ENCODE measurements at places on chromosomes 7 and 10.

DNA sequence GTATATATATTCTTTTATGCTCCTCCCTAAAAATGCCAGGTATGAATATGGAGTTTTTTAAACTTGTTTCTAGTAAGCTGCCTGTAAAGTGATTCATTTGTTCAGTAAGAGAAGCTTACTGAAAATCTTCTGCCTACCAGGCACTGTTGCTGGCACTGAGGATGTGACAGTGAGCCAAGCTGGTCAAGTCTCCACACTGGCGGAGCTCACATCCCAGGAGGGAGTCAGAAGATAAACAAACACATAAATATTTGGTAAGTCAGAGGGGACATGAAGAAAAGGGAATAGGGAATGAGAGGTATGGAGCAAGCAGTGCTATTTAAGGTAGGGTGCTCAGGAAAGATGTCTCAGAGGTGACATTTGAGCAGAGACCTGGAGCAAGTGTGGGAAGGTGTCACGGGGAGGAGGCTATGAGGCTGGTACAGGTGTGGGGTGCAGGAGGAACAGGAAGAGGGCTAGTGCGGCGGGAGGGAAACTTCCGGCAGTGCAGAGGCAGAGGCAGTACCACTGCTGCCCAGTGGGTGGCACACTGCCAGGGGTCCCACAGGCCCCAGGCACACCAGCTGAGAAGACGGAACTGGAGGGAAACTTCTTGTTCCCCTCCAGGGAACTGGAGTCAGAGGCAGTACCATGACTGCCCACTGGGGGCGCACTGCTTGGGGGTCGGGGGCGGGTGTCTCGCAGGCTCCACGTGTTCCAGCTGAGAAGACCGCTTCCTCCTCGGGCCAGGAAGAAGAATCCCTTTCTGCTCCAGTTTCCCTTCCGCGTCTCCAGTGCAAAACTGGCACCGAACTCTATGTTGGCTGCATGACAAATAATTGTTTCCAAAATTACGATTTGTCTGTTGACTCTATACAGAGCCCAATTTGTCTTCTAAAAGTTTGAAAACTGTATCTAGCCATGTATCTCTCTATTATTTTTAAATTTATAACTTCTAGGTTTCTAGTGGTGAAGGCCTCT lies 161.0 kb downstream of the TEX36 start:
- DNase-seq = peak; percentile 6

DNA sequence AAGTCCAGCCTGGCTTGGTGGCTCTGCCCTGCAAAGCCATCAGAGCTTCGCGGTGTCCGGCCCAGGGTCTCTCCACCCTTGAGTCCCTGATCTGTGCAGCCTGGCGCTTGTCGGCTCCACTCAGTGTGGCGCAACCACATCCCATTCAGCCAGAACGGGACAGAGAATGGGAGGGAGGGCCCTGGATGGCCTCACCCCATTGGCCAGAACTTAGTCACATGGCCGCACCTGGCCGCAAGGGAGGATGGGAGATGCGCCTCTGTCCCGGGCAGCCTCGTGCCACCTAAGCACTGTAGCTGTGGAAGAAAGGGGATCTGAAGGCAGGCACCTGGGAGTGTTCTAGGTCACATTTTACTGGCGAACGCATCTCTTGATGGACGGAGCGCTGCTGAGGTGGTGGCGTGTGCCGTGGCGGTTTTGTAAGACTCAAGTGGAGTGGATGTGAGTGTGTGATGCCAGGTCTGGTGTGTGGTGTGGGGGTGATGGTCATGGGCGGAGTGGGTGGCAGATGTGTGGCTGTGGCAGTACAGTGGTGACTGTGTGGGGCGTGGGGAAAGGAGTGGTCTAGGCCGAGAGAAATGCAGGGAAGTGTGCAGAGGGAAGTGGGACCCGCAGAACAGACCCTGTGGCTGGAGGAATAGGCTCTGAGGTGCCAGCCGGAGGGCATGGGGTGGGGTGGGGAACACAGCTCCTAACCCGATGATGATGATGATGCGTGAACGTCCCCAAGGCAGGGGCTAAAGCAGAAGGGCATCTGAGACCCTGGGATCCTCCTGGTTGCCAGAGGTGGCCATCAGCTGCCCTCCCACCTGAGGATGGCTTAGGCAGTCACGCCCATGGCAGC lies 19.0 kb downstream of the CLEC2L start:
- no peak for DNase-seq

GRCh38 chr10:121306159-121306673 lies 292.0 kb downstream of the FGFR2 start:
- no peak for DNase-seq

GRCh38 chr7:116122972-116123595 lies 87.3 kb upstream of the TES start:
- peak; percentile 4 for DNase-seq

GRCh38 chr10:71178880-71179279 lies 33.5 kb upstream of the UNC5B start:
- no peak for DNase-seq

- DNase-seq = no peak
Measured at GRCh38 chr7:86339051-86339450, 304.7 kb upstream of the GRM3 start.

DNA sequence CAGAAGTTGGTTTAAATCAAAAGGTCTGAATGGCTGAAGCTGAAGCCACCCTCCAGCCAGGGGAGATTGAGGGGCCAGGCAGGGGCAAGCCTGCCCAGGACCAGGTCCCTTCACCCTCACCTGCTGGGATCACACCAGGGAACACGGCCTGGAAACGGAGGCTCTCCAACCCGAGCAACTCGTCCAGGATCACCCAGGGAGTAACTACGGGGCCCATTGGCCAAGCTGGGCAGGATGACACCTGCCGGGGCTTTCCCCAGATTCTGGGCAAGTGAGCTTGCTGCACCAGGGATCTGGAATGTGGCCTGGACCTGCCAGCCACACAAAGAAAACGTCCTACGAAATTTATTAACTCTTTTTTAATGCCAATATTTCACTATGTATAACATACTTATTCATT lies 30.4 kb upstream of the PPP2R2D start:
- no peak for DNase-seq

DNA sequence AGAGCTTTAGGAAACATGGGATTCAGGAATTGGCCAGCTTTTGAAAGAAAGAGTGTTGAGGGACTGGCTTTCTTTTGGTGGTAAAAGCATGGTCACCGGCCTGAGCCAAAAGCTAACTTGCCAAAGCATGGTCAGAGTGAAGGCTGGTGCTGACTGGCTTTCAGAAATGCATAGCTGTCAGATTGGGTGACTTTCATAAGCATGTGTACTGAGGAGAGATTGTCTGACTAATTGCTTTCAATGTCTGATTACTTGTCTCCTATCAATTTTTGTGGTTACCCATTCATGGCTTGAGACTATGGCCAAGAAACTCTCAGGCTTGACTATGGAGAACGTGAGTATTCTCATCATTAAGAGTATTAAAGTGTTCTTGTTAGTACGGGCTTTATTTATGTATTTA lies 28.2 kb downstream of the ZNF25 start:
- DNase-seq = no peak

Data from H54 (cell line).